ENCODE measurements at places on chromosomes 7 and 10.

DNA sequence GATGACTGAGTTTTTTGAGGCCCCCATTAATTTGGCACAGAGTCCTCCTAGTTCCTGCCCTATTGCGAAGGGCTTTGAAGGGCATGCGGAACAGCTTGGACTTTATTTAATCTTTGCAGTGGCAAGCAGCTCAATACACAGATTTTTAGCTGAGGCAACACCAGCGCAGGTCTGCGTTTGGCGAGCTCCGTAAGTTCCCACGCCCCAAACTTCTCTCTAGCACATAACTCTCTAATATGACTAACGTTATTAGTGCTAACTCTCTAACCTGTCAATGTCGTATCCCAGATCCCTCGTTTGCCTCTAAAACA lies 366 bp upstream of the TAF3 start:
- no peak for DNase-seq

- no peak for DNase-seq
These were observed 95.8 kb upstream of the COL1A2 start for GRCh38 chr7:94298943-94299342.

DNA sequence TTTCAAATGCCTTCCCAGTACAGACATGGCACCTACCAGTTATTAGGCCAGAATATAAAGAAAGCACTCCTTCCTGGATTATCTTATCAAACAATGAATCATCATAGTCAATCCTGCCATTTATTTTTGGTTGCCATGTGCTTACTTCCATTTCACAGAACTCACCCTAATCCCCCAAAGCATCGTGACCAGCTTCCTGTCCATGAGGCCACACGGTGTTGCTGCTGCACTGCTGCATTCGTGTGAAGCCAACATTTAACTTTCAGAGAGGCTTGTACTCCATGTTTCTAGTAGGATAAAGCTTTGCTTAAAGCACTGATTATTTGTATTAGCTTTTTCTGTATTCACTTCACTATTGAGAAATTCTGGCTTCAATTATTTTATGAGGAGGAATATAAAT lies 14.4 kb downstream of the COL28A1 start:
- no peak for DNase-seq

GRCh38 chr10:33314811-33315561 lies 19.5 kb downstream of the NRP1 start:
- DNase-seq = no peak

DNA sequence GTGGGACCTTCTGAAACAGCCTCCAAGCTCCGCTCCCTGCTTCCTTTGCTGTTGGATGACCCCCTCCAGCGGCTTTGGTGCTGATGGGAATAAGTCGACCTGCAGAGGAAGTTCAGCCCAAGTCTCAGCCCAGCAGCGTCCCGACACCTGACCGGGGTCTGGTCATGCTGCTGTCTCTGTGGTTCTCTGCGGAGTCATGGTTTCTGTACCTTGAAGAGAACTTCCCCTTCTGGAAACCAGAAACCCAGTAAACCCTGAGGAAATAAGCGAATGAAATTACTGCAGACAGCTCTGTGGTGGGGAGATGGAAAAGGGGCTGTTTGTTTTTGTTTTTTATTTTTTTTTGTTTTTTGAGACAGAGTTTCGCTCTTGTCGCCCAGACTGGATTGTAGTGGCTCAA lies 18.3 kb upstream of the ZNF12 start:
- no peak for DNase-seq

- no peak for DNase-seq
These were observed 15.5 kb downstream of the FAM241B start for GRCh38 chr10:69645296-69646184.

DNA sequence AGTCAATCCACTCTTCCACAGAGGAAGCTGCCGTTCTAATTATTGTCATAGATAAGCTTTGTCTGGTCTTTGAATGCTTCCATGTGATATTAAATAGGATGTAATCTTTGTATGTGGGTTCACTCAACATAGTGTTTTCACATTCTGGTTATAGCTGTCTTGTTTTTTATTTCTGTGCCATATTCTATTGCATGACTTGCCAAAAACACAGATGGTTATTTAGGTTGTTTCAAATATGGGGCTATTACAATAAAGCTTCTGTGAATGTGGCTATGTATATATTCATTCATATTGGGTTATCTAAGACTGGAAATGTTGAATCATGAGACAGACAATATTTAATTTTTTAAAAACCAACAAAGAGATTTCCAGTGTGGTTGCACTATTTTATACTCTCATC lies 1109.3 kb upstream of the LRRTM3 start:
- DNase-seq = no peak

GRCh38 chr10:71644307-71645180 lies 75.0 kb downstream of the C10orf105 start:
- DNase-seq = no peak

DNA sequence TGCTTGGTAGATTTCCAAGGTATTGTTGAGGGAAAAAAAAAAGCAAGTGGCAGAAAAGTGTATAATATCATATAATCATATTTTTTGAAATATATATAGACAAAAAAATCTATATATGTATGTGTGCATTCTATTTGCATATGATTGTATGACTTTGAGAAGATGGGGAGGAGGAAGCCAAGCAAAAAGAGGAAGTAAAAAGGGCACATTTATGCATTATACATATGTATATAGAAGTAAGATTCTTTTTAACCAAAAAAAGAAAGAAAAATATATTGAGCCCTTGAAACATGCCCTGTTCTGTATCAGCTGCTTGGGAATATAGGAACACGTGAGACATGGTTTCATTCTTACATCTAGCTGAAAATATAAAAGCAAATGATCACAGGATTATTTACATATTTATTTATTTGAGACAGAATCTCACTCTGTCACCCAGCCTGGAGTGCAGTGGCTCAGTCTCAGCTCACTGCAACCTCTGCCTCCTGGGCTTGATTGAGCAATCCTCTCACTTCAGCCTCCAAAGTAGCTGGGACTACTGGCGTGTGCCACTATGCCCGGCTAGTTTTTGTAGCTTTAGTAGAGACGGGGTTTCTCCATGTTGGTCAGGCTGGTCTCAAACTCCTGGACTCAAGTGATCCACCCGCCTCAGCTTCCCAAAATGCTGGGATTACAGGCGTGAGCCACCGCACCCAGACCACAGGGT lies 18.0 kb upstream of the SLF2 start:
- no peak for DNase-seq

- no peak for DNase-seq
These were observed 365.1 kb upstream of the MTPN start for GRCh38 chr7:136342251-136342650.

DNA sequence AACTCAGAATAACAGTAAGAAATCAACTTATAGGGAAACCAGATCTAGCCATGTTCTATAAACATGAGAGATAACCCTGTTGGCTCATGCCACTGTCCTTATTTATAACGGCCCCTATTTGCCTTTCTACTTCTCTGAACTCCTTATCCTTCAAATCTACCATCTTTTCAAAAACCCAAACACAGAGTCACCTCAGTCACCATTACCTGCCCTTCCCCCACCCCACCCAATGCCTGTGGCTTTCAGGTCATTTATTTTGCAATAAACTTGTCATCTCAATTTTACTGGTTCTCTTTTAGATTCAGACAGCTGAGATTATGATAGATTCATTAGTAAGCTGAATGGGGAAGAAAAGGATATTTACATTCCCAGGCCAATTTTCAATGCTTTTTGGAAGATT lies 53.6 kb downstream of the KMT2C start:
- no peak for DNase-seq

- no peak for DNase-seq
These were observed 743 bp upstream of the ZCCHC24 start for GRCh38 chr10:79445977-79446757.

DNA sequence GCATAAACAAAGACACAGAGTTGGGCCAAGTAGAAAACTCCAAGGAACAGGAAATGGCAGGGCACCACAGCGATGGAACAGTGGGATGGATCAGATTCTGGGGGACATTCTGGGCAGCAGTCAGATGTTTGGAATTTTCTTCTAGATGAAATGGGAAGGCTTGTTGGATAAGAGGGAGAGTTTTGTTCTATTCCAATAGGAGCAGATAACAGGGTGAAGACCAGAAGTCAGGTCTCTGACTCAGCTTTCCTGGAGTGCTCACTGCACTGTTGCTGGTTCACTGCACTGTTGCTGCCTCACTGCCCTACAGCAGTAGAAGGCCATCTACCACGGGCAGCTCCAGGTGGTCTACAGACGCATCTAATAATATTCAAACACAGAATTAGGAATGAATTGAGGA lies 135.6 kb downstream of the ATE1 start:
- DNase-seq = no peak

GRCh38 chr7:135709508-135709907 lies 18.5 kb downstream of the SLC13A4 start:
- DNase-seq = no peak

DNA sequence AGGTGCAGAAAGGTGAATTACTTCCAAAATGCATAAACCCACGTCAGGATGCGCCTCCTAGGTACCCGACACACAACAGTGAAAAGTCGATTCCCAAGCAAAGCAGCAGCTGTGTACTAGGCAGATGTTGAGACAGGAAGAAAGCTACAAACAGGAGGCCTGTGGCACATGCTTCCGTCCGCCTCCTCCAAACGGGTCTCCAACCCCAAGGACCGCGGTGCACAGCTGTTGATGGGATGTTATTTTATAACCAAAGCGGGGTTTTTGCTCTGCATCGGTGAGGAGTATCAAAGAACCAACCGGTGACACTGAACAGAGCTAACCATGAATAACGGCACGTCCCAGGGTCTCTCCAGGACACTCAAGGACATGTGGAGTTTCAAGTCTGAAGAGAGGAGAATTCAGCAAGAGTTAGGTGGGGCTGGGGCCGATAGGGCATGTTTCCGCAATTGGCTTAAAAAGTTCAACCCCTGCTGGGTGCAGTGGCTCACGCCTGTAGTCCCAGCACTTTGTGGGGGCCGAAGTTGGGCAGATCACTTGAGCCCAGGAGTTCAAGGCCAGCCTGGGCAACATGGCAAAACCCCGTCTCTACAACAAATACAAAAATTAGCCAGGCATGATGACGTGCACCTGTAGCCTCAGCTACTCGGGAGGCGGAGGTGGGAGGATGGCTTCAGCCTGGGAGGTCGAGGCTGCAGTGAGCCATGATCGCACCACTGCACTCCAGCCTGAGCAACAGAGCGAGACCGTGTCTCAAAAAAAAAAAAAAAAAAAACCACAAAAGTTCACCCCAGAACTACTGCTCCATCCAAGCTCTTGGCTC lies 108.0 kb downstream of the SMURF1 start:
- no peak for DNase-seq

- DNase-seq = no peak
These were observed 69.0 kb downstream of the FAM107B start for GRCh38 chr10:14705548-14706230.

DNA sequence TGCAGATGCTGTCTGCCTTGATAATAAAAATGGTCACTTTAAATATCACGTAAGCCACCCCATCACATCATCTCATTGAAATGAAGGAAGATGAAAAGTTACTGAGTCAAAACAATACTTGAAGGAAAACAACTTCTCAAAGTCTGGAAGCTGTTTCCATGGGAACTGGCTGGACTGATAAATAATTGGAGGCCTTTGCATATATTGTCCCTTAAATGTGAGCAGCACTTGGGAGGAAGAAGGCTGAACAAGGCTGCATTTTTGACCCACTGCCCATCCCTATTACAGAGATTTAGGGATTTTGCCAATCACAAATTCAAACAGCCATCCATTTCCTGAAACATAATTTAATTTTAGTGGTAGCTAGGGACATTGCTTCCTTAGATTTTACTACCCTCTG lies 18.2 kb upstream of the MAGI2 start:
- no peak for DNase-seq

DNA sequence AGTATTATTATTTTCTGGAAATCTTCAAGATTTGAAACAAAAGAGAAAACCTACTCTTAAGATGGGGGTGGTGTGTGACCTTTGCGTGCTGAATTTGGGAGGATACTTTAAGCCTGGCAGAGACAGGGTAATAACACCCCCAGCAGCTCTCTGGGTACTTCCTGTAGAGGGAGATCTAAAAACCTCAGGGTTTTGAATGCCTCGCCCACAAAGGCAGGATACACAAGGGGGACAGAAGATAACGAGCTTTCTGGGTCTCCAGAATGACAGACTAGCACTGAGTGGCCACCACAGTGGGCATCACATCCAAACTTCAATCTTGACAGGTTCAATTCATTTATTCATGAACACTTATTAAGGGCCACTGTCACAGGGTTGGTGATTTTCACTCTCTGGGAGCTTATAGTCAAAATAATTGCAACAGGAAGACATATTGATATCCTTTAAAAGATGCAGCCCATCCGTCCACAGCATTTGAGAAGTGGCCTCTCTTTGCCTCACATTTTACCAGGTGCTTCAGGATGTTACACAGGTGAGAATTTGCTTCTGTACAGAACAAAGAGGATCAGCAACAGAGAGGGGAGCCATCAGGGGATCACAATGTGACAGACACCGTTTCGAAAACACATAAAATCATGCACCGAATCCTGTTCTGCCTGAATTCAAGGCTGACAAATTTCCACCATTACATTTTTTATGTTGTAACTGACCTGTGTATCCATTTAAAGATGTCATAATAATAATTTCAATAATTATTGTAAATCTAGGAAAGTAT lies 14.3 kb downstream of the CPA1 start:
- DNase-seq = no peak

DNA sequence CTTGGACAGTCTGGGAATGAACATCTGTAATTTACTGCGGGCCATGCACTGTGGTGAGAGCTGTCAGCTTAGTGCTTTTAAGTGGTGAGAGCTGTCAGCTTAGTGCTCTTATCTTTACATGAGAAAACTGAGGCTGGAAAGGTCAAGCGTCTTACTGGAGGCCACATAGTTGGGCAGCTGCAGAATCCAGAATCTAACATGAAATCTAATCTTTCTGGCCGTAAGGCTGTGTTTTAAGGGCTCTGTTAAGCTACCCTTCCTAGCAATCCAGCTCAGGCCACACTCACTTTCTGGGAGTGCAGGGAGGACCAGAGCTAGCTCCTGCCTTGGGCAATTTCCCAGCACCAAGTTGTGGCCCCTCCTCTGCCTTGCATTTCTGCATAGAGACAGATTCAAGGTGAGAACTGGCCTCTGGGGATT lies 70.2 kb downstream of the SORCS3 start:
- no peak for DNase-seq

DNA sequence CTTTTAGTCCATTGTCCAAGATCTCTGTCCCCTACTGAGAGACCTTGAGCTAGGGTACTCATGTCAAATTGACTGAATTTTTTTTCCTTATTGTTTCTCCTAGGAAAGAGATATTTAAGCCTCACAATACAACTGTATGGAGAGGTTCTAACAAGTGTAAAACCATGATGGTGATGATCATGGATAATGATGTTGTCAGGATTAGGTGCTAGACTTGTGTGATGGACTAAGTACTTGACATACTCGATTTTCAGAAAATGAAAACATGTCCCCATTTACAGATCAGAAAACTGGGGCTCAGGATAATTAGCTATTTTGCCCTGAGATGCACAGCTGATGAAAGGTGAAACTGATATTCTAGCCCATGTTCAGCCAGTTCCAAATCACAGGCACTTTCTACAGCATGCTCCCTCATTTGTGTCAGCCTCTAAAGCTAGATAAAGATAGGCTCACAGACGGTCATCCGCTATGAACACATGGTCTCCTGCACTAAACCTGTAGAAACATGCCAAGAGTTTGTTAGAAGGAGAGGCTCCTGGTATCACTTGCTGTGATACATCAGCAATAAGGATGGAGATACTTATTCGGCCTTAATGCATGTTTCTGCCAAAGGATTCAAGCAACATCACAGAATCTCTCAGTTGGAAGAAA lies 67.6 kb downstream of the CREB3L2 start:
- no peak for DNase-seq
